ENCODE measurements at places on chromosomes 1 and 21.

GRCh38 chr1:204464187-204464631 lies 30.4 kb downstream of the PIK3C2B start:
- DNase-seq = no peak

DNA sequence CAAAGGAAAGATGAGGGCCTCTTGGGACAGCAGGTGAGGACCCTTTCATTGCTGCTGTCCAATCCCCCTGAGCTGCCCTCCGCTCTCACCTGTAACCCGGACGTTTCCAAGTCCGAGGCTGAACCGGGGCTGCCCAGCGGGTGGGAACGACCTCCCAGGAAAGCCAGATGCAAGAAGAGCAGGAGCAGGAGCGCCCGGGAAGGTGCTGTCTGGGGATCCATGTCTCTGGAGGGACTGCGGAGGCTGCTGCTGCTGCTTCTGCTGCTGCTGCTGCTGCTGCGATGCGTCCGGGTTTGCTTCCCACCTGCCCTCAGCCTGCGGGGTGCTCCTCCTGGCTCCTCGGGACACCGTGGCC lies at the start of gene NPPB:
NPPB (minus strand) TSS at position 333 of the 355 bp plus-strand sequence; CDS start at position 221, 112 bp downstream.
- DNase-seq = no peak

- no peak for DNase-seq
Observed at GRCh38 chr1:115465802-115466363, 127.8 kb upstream of the NGF start.

DNA sequence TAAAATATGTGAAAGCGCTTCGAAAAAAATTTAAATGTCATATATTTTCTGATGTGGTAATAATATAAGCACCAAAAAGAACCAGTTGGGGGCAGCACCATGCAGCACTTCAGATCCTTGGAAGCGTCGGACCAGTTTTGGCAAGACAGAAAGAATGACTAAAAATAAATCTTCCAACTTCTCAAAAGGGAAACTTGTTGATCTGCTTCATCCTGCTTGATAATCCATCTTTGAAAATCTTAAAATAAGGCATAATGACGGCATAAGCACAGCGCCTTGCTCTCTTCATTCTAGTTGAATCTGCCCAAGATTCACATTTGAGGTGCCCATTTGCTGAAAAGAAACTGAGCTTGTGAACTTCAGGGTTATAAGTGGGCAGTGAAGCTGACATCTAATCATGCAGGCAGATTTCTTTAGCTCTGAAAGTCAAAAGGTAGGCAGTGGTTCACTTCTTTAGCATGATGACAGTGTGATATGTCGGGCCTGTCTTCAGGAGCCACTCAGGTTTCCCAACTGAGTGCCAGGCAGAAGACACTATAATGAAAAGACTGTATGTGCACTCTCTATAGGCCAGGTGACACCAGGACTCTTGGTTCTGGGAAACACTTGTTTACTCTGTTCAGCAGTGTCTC lies 19.8 kb upstream of the MUTYH start:
- peak; percentile 70 for DNase-seq

- DNase-seq = no peak
Observed at GRCh38 chr1:99579691-99580172, 66.2 kb upstream of the PALMD start.

All from erythroblast (primary cell).